ENCODE measurements at places on chromosomes 13 and 19. TPM values are rescaled to one million over a fixed set of nuclear protein-coding genes. Genes with fewer than 3 reads are reported as not detected.

Gene INAFM1
- 8.1 TPM for total RNA-seq

Gene TEKTIP1
- total RNA-seq, result not detected

Gene ZNF433
- 1.9 TPM for total RNA-seq

Gene PRR22
- total RNA-seq, result 6.8 TPM

Gene RGL3
- 17.9 TPM for total RNA-seq

Gene ZNF135
- total RNA-seq, result 0.34 TPM

Gene SERTAD3
- 4.0 TPM for total RNA-seq

Gene COMP
- not detected for total RNA-seq

Gene ZNF324B
- total RNA-seq, result 14.8 TPM

Gene ZNF229
- 9.8 TPM for total RNA-seq

Gene SWSAP1
- total RNA-seq, result 4.8 TPM

Gene TEX29
- not detected for total RNA-seq

Gene SKA3
- total RNA-seq, result 15.4 TPM

Gene CDK8
- 8.6 TPM for total RNA-seq

Gene C19orf81
- 5.2 TPM for total RNA-seq

Gene DYRK1B
- total RNA-seq, result 8.9 TPM

Gene FREM2
- total RNA-seq, result 7.6 TPM

Gene CYP2A6
- total RNA-seq, result not detected

Gene CKM
- not detected for total RNA-seq

Gene CEACAM20
- not detected for total RNA-seq

Gene ZNF177
- total RNA-seq, result 2.9 TPM

Gene COX6B2
- 0.08 TPM for total RNA-seq

Gene GET3
- total RNA-seq, result 128 TPM

Gene LYL1
- 5.5 TPM for total RNA-seq

Gene ADGRL1
- 16.1 TPM for total RNA-seq

Gene HSD17B14
- 0.45 TPM for total RNA-seq

Gene CEACAM19
- 1.9 TPM for total RNA-seq

Gene LRRC63
- 0.13 TPM for total RNA-seq

Gene GPR4
- 0.04 TPM for total RNA-seq

Gene KLF1
- not detected for total RNA-seq

Gene MCEMP1
- 0.27 TPM for total RNA-seq

Gene ERICH4
- total RNA-seq, result not detected

Gene NLRP9
- total RNA-seq, result not detected

Gene PLA2G4C
- total RNA-seq, result not detected

Gene S1PR5
- total RNA-seq, result 1.9 TPM

Gene ZNF613
- 1.7 TPM for total RNA-seq
